A549 treated with dexamethasone at 1 μM for 4 hours (cell line): ENCODE measurements at places on chromosomes 4 and X. TPM values are rescaled to one million over a fixed set of nuclear protein-coding genes. Genes with fewer than 3 reads are reported as not detected.

TLR8 gene
- total RNA-seq = not detected in 5 replicates

RASL11B gene
- 0.09 to 0.18 TPM (median 0.11 TPM) in 5 replicates for total RNA-seq

CXCL8 gene
- 3.7 to 9.1 TPM (median 5.3 TPM) in 5 replicates for total RNA-seq

VCX gene
- total RNA-seq = 0.13 TPM in 1 of 5 replicates, not detected in the others

UBA6 gene
- total RNA-seq = 13.4 to 21.9 TPM (median 20.9 TPM) in 5 replicates

CXCL3 gene
- 2.4 to 3.7 TPM (median 2.6 TPM) in 5 replicates for total RNA-seq

CXorf49 gene
- total RNA-seq = not detected in 5 replicates
